C1 segment of cervical spinal cord (tissue), 14 donors: ENCODE measurements at places on chromosomes 6 and 20.

- DNase-seq = no peak
These were observed 14.3 kb upstream of the ID1 start for GRCh38 chr20:31590717-31591225.

DNA sequence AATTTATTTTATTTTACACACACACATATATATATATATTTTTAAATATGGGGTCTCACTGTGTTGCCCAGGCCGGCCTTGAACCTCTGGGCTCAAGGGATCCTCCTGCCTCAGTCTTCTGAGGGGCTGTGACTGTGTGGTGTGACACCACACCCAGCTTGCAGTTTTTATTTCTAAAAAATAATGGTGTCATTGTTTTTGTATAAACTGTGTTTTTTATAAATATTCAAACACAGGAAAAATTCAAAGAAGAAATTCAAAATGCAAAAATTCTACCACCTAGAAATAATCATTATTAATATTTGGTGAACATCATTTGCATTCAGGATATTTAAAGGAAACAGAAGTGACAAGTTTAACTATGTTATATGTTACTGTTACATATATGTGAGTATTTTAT lies 3.1 kb downstream of the CCDC28A start:
- no peak for DNase-seq

- DNase-seq = no peak
These were observed 17.0 kb upstream of the ADGRF4 start for GRCh38 chr6:47681201-47681990.

DNA sequence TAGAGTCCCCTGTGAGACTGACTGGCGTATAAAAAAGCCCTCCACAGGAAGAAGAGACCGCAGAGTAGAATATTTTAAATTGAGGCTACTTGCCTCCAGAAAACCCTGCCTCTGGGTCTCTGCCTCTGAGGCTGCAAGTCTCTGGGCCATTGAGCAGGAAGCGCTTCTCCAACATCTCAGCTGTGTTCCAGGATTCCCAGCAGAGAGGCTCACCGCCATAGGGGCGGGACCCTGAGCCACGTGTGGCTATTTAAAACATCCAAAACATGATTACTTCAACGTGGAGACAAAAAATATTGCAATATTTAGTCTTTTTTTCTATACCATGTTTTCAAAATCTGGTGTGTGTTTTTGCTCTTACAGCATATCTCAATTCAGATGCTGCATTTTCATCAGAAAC lies 59.4 kb downstream of the GNAS-AS1 start:
- no peak for DNase-seq

GRCh38 chr6:38179794-38180430 lies 360.4 kb downstream of the ZFAND3 start:
- DNase-seq = no peak

DNA sequence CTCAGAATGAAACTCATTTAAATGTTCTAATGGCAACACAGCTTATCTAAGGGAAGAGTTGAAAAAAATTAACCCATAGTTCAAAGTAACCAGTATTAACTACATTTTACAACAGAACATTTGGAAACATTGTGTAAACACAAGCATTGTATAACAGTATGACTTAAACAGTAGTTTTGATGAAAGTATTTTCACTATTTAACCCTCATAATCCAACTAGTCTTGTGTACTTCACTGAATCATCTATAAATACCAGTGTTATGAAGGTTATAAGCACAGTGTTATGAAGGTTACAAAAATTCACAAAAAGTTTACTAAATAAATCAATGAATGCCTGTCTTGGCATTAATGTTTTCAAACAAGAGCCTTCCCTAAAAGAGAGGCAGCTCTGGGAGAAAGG lies 66.5 kb downstream of the REV3L start:
- no peak for DNase-seq

- DNase-seq = no peak
These were observed 13.5 kb downstream of the PPP1R3G start for GRCh38 chr6:5098501-5099270.

DNA sequence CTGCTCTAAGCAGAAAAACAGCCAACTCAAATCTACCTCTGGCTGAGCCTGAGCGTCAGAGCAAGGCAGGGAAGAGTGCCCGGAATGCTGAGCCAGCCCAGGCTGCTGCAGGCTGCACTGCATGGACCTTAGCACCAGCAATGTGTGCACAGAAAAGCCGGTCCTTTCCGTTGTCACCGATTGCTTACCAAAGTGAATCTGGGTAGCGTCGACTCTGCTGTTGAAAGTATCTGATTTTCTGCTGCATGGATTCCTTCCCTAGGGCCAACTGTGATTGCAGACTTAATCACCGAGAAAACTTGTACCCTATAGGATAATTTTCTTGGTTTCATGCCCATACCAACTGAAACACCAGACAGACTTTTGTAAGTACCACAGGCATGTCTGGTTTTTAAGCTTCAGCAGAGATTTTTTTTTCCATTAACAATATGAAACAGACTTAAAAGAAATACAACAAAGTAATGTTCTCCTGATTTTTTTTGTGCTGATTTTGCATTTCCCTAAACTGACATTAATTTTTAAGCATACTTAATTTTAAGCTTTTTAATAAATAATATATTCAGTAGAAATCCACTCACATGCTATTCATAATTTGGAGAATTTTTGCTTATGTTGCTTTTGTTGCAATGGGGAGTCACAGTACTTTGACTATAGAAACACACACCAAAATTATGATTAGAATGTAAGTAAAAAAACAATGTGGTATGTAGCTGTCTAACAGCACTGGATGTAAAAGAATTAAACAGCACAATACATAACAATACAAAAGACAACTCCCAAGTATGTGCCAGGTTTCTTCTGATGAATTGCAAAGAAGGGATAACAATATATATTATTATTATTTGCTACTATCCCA lies 218.0 kb downstream of the THBS2 start:
- no peak for DNase-seq

DNA sequence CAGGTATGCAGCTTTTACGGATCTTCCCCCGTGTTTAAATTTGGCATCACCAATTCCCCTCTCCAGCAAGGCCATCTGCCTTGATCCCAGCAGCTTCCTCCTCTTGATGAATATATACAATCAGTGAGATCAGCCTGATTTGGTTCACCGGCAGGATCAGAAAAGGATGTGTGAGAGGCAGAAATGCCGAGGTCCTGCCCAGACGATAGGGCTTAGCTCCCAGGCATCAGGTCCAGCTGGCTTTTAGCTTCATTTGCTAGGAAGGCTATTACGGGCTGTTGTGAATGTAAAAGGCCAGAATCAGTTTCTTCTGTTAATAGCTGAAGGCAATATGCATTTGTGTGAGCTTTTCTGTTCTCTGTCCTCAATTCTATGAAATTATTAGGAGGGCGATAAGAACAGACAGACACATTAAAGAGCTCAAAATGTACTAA lies 372.8 kb downstream of the BTBD9 start:
- no peak for DNase-seq

GRCh38 chr6:45886776-45887175 lies 128.9 kb downstream of the CLIC5 start:
- DNase-seq = no peak

DNA sequence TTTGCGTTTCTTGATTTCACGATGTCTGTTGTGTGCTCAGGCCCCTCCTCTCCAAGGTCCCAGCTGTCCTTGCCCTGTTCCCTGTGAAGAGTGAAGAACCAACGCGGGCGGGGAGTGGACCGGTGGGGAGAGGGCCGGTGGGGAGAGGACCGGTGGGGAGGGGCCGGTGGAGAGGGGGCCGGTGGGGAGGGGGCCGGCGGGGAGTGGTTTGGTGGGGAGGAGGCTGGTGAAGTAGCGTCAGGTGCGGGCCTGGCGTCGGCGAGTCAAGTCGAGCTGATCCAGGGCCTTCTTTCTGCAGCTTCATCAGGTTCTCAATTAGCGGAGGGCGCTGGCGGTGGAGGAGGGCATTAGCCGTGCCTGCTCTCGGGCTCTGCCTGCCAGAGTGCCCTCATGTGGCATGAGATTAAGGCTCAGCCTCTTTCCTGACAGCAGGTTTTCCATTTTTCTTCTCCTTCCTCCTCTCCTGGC lies 21.2 kb upstream of the BHLHE23 start:
- no peak for DNase-seq

DNA sequence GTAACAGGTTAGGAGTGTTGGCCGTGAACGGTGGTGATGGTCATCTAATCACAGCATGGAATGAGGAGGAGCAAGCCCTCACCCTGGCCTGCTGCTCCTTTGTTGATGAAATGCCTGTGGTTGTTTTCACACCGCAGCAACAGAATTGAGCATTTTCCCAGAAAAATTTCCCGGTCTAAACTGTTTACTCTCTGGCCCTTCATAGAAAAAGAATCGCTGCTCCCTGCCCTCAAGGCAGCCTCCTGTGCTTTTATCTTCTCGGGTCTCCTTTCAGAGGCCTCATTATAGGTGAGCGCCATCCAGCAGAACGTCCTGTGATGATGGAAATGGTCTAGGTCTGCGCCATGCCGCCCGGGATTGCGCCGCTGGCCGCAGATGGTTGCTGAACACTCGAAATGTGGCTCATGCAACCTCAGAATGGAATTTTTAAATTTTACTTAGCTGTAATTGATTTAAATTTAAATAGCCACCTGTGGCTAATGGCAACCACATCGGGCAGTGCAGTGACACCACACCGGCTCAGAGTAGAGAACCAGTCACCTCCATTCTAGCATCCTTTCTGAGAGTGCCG lies 30.2 kb downstream of the PHACTR3 start:
- DNase-seq = no peak

GRCh38 chr20:5136096-5136495 lies 9.3 kb downstream of the CDS2 start:
- no peak for DNase-seq

GRCh38 chr6:125002406-125002741 lies 40.1 kb downstream of the RNF217 start:
- DNase-seq = no peak
